HEK293T (cell line): ENCODE measurements at places on chromosomes 6 and 20.

DNA sequence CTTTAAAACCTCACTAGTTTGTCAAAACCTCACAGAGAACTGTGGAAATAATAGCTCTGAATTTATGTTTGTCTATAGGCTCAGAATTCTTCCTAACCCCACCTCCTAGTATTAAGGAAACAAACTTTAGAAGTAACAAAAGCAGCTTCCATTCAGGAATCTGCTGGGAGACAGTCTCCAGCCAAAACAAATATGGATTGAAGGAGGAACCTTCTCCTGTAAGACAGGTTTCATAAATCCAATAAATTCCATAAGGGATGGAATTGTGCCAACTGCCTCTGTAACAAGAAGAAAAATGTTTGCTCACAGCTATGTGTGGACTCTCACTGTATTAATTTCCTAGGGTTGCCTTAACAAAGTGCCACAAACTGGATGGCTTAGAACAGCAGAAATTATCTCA lies 7.5 kb downstream of the SYCP2 start:
- DNase-seq, result no peak

GRCh38 chr6:73968221-73968757 lies 272.3 kb downstream of the CD109 start:
- DNase-seq, result no peak

GRCh38 chr20:1854246-1854645 lies 41.0 kb upstream of the SIRPA start:
- no peak for DNase-seq

GRCh38 chr20:1426231-1426849 lies 33.5 kb upstream of the FKBP1A start:
- DNase-seq, result no peak

DNA sequence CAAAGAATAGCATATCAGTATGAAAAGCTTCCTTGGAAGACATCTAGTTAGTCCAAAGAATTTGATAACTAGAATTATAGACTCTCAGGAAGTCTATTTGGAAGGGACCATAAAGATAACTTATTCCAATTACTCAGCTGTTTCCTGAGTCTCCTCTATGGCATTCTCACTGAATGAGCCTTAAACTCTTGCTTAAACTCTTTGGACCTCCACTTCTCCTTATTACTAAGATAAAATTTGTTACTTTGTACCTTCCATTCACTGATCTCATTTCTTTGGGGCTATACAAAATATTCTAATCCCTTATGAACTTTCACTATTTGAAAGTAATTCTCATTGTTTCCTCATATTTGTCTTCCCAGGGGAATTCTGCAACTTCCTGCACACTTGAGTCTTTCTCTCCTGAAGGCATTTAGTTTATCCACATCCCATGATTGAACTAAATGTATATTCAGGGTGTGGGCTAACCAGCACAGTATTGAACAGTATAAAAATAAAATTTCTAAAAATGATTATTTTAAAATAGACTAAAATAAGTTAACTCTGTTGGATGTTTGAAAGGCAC lies 67.1 kb upstream of the NOTCH4 start:
- DNase-seq, result no peak

DNA sequence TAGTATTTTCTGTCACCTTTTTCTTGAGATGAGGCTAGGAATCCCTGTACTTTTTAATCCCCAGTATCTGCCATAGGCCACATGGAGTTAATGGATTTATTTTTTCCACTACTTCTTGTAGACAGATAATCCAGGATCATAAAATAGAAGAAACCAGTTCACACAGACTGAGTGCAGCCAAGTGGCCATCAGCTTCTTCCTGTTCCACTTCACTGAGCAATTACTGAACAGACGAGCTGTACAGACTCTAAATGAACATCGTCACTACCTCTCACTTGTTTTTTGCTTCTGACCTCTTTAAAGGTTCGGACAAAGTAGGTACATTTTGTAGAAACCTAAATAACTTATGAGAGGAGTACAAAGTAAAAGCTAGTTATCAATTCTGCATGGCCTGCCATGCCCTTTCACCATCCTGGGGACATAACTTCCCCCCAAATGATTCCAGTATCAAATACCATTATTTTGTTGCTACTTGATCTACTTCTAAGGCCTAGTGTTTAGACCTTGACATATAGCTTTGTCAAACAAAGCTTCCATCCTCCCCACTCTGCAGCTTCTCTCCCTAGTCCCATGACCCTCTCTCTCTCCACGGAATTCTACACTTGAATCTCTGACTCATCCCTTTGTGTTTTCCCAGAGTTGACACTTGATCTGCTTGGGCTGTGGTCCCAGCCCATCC lies 34.4 kb upstream of the ARHGAP18 start:
- DNase-seq, result peak; percentile 22

DNA sequence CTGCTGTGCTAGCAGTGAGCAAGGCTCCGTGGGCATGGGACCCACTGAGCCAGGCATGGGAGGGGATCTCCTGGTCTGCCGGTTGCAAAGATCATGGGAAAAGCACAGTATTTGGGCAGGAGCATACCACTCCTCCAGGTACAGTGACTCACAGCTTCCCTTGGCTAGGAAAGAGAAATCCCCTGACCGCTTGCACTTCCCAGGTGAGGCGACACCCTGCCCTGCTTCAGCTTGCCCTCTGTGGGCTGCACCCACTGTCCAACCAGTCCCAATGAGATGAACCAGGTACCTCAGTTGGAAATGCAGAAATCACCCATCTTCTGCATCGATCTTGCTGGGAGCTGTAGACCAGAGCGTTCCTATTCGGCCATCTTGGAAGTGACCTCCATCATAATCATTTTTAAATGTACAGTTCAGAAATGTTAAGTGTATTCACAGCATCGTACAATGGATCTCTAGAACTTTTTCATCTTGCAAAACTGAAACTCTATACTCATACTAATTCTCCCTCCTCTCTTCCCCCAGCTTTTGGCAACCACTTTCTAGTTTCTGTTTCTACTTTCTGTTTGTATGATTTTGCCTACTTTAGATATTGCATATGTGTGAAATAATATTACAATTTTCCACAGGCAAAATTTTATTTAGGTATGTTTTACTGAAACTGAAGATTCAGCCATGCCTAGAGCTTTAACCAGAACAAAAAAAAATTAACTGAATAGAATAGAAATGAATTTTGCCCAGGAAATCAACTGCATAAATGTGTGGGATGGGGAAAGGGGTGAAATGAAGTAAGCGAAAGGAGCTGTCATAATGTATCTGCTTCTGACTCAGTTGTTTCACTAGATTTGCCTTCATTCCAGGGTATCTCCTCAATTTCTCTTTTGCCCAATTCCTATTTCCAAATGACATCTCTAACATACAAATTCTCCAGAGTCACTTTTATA lies 100.0 kb downstream of the RWDD2A start:
- DNase-seq, result no peak

- DNase-seq, result no peak
Measured at GRCh38 chr6:88532241-88532860, 366.2 kb upstream of the CNR1 start.

DNA sequence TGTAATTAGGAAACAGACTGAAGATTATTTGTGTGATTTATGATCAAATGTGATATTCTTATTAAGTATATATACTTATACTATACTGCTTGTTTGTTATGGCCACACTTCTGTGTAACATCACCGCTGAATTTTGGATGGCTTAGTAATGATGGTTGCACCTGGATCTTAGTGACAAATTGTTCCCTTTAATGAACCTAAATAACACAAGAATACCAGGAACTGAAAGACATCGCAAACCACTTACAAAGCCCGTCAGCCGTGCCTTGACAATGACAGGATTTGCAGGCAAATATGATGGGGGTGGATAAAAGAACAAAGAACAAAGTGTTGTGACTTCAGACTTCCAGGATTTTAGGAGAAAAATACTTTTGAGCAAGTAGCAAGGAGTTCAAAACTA lies 67.1 kb downstream of the LAMP5 start:
- DNase-seq, result no peak

GRCh38 chr20:2692036-2692885 lies at the start of gene EBF4:
Gene EBF4, plus strand, starts transcription at chr20:2692780. Its CDS starts 866 bp downstream, at chr20:2693646.
- DNase-seq, result peak; percentile 81

- DNase-seq, result no peak
Measured at GRCh38 chr20:49853640-49854039, 41.0 kb downstream of the SLC9A8 start.

DNA sequence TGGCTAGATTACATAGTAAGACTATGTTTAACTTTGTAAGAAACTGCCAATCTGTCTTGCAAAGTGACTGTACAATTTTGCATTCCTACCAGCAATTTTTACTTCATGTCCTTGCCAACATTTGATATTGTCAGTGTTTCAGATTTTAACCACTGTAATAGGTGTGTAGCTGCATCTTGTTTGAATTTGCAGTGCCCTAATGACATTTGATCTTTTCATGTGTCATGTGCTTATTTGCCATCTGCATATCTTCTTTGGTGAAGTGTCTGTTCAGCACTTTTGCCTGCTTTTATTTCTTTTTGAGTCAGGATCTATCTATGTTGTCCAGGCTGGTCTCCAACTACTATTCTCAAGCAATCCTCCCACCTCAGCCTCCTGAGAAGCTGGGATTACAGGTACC lies 2.4 kb upstream of the PRPH2 start:
- DNase-seq, result no peak

GRCh38 chr6:53794137-53794719 lies 577 bp upstream of the LRRC1 start:
- DNase-seq, result peak; percentile 44

GRCh38 chr6:161082215-161082614 lies 90.6 kb downstream of the MAP3K4 start:
- DNase-seq, result no peak

DNA sequence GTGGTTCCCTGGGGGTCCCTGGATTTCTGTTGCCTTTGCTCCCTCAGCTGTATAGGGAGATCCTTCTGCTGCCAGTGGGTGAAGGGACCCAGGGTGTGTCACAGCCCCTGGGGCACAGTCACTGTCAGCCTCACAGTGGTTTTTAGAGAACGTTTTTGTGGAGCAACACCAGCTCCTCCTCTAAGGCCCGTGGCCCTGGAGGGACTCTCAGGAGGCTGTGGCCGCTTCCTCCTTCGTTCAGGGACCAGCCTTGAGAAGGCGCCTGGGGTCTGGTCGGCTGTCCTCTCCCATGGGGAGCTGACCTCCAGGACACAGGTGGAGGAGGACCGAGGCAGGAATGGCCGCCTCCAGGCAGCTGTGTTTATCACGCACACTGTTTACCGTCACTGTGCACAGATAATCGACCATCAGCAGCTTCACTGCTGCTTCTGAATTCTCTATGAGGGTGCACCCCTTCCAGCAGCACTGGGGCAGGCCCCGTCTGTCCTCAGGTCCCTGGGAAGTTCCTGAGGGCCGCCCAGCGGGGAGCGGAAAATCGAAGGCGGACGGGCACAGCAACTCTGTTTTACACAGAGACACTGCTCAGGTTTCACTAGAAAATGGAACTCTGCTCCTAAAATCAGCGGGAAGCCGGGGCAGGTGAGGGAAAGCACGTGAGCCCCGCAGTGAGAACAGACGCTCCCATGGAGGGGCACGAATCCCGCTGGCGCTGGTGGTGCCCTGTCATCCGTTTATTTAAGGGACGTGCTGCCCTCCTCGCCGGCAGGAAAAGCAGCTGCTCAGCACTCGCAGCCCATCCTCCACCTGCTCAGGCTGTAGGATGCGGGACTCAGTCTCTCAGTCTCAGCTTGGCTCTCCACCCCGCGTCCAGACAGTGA lies 10.4 kb upstream of the FRMD1 start:
- DNase-seq, result peak; percentile 46

DNA sequence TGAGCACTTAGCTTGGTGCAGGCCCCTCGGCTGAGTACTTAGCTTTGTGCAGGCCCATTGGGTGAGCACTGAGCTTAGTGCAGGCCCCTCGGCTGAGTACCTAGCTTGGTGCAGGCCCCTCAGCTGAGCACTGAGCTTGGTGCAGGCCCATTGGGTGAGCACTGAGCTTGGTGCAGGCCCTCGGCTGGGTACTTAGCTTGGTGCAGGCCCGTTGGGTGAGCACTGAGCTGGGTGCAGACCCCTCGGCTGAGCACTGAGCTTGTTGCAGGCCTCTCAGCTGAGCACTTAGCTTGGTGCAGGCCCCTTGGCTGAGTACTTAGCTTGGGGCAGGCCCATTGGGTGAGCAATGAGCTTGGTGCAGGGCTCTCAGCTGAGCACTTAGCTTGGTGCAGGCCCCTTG lies 387.1 kb downstream of the THBS2 start:
- DNase-seq, result no peak

GRCh38 chr20:10079964-10080363 lies 45.2 kb downstream of the ANKEF1 start:
- no peak for DNase-seq

- no peak for DNase-seq
Measured at GRCh38 chr6:134523051-134523450, 205.1 kb upstream of the SGK1 start.

GRCh38 chr6:3356056-3356823 lies 97.5 kb downstream of the PSMG4 start:
- DNase-seq, result peak; percentile 56

- DNase-seq, result peak; percentile 59
Measured at GRCh38 chr6:111605100-111605751, 452 bp downstream of the TRAF3IP2 start.

GRCh38 chr6:131575834-131576478 lies 2.9 kb downstream of the ARG1 start:
- DNase-seq, result no peak

- no peak for DNase-seq
Measured at GRCh38 chr20:50198180-50198666, 7.6 kb downstream of the CEBPB start.

DNA sequence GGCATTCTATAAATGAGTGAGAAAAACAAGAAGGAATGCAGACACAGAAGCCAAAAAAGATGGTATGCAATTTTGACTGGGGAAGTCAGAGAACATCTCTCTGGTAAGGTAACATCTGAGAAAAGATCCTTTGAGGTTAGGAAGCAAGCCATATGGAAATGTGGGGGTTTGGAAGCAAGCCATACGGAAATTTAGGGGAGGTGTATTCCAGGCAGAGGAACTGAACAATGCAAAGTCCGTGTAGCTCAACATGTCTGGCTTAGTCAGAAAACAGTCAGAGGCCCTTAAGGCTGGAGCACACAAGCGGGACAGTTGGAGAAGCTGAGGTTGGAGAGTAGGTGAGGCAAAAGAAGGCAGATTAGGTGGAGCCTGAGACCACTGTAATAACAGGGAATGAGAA lies 35.3 kb downstream of the RALGAPA2 start:
- DNase-seq, result no peak

- DNase-seq, result no peak
Measured at GRCh38 chr6:127243501-127243900, 23.2 kb upstream of the RNF146 start.

DNA sequence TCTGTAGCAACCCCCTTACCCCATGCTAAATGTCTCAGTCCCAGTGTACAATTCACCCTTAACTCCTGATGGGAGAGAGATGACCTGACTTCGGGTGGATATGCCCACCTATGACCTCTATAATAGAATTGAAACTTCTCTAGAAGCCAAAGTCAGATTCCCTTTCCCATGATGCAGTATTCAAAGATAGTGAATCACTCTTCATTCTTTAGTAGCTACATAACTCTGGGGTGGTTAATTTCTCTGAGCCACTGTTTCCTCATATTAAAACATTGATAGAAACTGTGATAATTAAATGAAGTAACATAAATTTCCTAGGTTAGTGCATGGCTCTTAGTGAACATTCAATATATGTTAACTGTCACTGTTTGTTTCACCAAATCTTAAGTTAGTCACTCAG lies 500.4 kb downstream of the COL12A1 start:
- no peak for DNase-seq
